Stimulated activated CD4-positive, alpha-beta T cell treated with anti-CD3 and anti-CD28 coated beads, Interleukin-4, amount 100 ng/mL, for 48 hours (primary cell): ENCODE measurements at places on chromosomes 5 and 9.

- DNase-seq = no peak
Measured at GRCh38 chr9:110807956-110808598, 139.5 kb downstream of the MUSK start.

DNA sequence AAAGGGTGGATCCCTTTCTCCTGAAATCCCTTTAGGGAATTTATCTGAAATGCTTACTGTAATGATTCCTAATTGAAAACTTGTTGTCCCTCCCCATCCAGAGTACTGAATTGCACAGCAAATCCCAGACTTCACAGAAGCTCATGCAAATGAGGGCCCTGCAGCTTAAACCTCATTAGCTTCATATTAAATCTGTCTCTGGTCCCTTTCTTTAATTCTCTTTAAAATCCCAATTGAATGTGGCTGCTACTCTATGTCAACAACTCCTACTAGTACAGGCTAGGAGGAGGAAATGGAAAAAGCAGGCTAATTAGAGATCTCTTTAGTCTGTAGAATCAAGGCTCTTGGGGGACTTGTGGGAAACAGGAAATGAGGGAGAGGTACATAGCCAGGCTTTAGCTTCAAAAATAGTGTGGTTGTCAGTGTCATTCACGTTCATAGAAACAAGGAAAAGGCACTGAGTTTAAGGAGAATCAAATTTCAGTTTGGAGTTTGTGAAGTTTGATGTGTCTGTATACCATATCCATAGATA lies 191.3 kb upstream of the PRDM9 start:
- DNase-seq = no peak

DNA sequence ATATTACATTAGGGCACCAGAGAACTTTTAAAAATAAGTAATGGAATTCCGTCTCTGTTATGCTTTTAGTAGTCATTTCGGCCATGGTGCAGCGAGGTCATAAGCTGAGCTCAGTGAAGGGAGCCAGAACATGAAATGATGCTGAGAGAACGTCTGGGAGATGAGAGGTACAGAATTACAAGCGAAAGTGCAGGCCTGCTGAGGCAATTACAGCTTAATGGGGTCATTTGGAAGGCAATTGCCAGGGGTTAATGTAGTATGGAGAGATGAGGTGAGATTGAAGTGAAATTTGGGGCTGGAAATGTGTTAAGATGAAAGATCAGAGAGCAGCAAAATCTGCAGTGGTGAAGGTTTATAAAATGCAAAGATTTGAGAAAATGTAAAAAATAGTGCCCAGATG lies 96.5 kb downstream of the PBX3 start:
- no peak for DNase-seq

DNA sequence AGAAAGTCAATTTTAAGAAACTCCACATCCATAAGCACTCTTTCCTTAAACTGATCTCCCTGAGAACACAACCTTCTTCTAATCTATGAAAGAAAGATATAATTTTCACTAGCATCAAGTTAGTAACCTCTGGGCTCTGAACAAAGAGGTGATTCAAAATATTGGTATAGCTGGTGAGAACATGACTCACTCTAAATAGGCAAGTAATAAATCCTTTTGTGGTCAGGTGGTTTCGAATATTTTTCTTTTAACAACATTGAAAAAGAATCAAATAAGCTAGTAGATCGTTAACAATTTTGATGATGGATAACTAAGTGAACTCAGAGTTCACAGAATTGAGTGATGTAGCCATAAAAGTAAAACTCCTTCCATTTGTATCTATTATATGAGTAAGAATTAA lies 150.6 kb upstream of the IQGAP2 start:
- DNase-seq = no peak

DNA sequence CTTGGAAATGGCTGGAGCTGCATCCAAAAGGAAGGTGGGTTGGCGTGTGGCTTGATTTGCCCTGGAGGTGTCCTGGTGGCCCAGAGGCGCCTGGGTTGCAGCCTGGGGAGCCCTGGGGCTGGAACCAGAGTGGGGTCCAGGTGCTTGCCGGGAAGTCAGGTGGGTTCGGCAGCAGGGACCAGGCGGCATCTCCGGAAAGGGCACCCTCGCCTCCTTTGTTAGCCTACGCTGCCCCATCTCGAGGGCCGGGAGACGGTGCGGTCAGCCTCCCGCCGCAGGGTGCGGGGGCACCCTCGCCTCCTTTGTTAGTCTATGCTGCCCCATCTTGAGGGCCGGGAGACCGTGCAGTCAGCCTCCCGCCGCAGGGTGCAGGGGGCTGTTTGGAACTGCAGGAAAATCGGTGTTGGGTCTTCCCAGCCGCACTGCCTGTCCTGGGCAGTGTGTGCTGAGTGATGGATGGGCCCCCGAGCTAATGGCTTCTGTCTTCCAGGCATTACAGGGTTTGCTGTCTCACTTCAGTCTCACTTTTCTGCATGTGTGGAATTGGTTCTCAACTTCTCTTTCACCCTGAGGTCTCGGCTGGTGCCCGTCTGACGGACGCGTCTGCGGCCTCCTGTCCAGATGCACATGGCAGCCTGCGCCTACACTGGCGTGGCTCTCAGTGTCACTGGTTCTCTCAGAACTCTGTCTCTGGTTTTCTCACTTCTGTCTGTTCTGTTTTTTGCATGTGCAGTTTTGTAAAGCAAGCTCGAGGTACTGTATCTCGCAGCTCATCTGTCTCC lies 139.0 kb downstream of the CACNA1B start:
- DNase-seq = no peak

DNA sequence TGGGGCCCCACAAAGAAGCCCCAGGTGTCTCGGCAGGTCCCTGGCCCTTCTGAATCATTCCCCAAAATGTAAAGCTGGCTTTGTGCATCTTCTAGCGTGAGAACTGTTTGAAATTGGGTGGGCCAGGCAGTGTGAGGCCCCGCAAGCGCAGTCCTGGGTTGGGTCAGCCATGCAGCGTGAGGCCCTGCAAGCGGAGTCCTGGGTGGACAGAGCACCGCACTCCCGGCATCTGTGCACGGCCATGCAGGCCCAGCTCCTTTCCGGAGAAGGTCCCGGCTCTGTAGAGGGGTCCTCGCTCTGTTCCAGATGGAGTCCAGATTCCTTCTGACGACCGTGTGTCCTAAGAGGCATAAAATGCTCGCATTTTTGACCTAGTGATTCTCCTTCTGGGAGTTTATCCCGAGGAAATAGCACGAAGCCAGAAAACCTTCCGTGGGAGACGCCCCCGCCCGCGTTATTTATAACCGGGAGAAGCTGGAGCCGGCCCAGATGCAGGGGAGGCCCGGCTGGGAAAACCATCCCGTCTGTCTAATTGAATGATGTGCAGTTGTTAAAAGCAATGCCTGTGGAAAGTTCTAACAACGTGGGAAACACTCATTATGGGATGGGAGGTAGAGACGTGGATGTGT lies 19.4 kb upstream of the NOTCH1 start:
- DNase-seq = no peak

GRCh38 chr5:95520206-95520605 lies 34.6 kb downstream of the SKIC3 start:
- no peak for DNase-seq

DNA sequence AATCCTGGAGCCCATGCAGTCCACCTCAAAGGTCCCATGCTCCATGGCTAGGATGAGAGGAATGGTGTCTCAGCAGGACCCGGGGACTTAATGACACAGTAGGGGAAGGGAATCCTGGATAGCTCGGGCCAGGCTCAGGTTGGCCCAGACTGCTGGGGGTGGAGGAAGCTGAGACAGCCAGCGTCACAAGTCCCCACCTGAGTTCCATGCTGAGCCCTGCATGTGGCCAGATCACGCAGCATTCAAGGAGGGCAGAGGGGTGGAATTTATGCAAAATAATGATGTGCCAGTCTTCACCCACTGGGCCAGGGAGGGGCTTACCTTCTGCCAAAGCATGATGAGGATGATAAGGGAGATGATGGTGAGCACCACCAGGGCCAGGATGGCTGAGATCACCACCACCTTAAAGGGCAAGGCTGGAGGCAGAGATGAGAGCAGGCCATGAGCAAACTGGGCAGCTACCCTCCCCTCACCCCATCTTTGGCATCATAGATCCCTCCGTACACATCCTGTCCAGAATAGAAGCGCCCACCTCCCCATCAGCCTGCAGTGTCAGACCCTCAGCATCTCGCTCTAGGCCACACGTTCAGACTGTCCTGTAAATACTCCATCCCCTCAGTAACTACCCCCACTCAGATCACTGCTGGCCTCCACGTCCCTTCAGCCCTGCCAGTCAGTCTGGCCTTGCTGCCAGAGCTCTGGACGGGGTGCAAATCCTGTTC lies 29.3 kb downstream of the PDGFRB start:
- DNase-seq = no peak

GRCh38 chr9:35598866-35599590 lies 6.0 kb upstream of the TESK1 start:
- DNase-seq = no peak

GRCh38 chr5:107217721-107218130 lies 453.0 kb downstream of the EFNA5 start:
- DNase-seq = no peak

- no peak for DNase-seq
Measured at GRCh38 chr5:114402206-114402605, 40.3 kb downstream of the KCNN2 start.
